NCI-H1105 treated with DMSO at 0.1 percent for 48 hours (cell line): ENCODE measurements at places on chromosomes 4 and X.

DNA sequence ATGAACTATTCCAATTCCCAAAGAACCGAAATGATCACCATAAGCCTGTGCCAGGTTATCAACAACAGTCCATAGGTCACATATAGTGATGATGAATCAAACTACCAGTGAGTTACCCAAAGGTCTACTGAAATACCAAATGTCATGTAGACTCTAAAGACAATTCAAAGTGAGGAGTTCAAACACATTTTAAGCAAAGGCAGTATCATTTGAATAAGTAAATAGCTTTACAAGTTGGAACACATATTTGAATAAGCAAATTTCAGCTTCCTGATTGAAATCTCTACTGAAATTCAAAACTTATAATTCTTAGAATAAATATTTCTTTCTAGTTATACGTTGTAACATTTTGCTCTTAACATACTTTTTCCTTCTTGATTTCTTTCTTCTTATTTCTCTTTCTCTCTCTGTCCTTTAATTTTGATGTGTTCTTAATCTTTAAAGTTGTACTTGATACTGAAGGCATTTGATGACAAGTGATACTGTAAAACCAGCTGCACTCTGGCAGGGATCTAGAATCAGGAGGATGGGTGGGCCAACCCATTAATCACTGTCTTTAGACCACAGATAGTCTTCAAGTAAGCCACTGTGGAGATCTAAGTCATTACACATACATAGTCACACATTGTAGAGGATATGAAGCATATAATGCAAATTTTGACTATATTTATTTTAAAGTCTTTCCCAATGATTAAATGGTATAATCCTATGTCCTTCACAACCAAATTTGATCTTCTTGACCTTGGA is 34.5 kb downstream of the GABRA4 start:
- DNase-seq: no peak

GRCh38 chrX:129779747-129780146 is at the start of gene SASH3:
Gene SASH3, plus strand, starts transcription at chrX:129779949. Its CDS starts 149 bp downstream, at chrX:129780098.
- DNase-seq: no peak

DNA sequence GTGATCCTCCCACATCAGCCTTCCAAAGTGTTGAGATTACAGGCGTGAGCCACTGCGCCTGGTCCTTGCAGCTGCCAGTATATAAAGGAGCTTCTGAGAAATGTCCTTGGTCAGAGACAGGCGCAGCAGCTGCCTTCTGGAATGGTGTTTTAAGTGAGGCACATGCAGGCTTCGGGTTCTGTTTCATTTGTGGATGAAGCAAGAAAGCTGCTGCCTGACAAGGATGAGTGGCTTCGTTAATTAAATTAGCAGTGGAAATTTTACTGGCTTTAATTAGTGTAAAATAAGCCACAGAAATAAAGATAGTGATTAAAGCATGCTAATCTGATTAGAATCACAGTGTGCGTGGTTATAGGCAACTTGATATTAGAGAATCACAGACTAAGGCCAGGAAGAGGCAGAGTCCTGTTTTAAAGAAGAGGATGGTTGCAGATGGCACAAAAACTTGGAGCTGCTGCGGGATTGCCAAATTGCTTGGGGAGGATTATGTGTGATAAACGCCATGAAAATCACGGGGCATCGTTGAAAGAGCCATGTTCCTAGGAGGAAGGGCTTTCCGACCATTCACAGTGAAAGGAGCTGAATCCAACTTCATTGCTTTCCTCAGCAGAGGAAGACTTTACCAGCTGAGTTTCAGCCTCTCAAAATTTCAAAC is 348.4 kb upstream of the FAT1 start:
- no peak for DNase-seq

DNA sequence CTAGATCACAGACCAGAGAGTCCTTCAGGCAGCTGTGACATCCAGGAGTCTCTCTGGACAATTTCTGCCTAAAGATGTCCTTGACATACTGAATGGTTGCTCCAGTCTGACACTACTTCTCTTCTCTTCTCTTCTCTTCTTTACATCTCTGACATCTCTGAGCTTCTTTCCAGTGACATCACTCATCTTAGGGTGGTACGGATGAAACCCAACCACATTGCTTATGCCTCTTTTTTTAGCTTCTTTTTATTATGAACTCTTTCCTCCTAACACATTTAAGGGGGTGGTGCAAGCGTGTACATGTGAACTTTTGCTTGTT is 39.4 kb upstream of the IRF2 start:
- DNase-seq: no peak

GRCh38 chr4:2839060-2839459 is 4.6 kb upstream of the ADD1 start:
- DNase-seq: no peak

- peak; percentile 28 for DNase-seq
These were observed 159.1 kb upstream of the PSAPL1 start for GRCh38 chr4:7593646-7594412.

DNA sequence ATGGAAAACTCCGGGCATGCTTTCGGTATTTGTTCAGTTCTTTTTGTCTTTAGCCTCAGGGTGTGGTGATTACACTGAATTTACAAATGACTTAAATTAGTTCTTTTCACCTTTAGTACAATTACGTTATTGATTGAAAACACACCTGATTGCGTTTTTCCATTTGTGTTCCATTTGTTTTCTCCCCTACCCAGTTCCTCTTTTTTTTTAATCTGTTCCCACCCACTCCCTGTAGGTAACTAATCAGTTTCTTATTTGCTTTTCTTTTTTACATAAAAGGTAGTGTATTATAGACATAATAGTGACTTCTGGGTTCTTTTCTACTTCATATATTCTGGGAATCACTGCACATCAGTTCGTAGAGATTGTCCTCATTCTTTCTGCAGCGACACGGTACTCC is 53.4 kb downstream of the TNIP2 start:
- no peak for DNase-seq

DNA sequence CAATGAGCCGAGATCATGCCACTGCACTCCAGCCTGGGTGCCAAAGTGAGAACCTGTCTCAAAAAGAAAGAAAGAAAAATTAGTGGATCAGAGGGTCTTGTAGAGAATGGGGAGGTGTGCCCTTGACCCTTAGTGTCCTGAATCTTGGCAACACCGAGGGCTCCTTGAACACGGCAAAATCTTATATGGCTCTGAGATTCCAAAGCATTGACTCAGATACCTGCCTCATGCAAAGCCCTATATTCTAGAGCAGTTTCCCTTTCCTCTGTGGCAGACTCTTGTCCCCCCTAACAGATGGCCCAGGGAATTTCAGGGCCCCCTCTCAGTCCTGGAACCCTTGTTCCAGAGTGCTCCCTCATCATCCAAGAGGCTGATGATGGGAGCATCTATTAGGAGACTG is 6.8 kb downstream of the CLDN2 start:
- DNase-seq: no peak

- no peak for DNase-seq
These were observed 1.2 kb downstream of the DRP2 start for GRCh38 chrX:101220662-101221260.

GRCh38 chr4:119231491-119231890 is 19.0 kb downstream of the USP53 start:
- DNase-seq: no peak

GRCh38 chr4:99507762-99508161 is 3.1 kb upstream of the C4orf17 start:
- no peak for DNase-seq

- DNase-seq: no peak
These were observed 123.9 kb upstream of the CBR4 start for GRCh38 chr4:169133932-169134331.

GRCh38 chr4:1480720-1481119 is 74.5 kb upstream of the NKX1-1 start:
- DNase-seq: no peak

GRCh38 chr4:76307660-76308014 is 1.1 kb downstream of the STBD1 start:
- DNase-seq: no peak

DNA sequence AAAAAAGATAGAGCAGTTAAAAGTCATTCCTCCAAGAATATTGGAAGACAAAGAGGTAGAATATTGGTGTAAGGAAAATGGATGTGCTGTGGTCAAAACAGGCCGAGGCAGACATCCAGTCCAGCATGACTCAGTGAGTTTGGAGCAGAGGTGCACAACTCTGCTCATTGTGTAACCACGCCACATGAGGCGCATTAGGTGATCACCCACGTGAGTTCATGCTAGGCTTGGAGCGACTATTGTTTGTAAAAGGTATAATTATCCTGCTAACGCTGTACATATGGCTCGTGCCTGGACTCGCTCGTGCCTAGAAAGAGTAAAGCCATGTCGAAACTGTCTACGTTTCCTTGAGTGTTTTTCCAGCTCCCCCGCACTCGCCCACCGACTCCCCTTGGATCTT is 23.9 kb downstream of the C4orf54 start:
- peak; percentile 69 for DNase-seq

- no peak for DNase-seq
These were observed 112.7 kb upstream of the PTPN13 start for GRCh38 chr4:86481440-86481839.

GRCh38 chr4:61068745-61069144 is 131.4 kb upstream of the ADGRL3 start:
- no peak for DNase-seq

GRCh38 chr4:2935762-2936743 is 27.2 kb downstream of the NOP14 start:
- DNase-seq: no peak

GRCh38 chrX:134026565-134027311 is 41.3 kb upstream of the GPC3 start:
- DNase-seq: no peak

DNA sequence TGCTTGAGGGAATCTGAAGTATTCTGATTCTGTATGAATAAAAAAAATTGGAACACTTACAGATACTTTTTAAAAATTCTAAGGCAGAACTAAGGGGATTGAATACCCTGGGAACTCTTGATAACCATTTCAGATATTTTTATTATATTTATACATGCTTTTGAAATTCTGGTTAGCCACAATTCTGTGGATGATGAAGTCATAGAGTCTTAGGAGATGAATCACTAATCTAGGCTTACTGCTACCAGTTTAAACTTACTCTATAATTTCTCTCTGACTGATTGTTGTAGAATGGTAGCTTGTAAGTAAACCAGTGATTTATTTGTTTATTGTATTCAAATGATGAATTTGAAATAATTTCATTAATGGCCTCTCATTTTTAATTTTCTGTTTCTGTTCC is 11.4 kb upstream of the SLAIN2 start:
- no peak for DNase-seq

GRCh38 chr4:111775556-111776297 is 369.5 kb upstream of the FAM241A start:
- DNase-seq: no peak

DNA sequence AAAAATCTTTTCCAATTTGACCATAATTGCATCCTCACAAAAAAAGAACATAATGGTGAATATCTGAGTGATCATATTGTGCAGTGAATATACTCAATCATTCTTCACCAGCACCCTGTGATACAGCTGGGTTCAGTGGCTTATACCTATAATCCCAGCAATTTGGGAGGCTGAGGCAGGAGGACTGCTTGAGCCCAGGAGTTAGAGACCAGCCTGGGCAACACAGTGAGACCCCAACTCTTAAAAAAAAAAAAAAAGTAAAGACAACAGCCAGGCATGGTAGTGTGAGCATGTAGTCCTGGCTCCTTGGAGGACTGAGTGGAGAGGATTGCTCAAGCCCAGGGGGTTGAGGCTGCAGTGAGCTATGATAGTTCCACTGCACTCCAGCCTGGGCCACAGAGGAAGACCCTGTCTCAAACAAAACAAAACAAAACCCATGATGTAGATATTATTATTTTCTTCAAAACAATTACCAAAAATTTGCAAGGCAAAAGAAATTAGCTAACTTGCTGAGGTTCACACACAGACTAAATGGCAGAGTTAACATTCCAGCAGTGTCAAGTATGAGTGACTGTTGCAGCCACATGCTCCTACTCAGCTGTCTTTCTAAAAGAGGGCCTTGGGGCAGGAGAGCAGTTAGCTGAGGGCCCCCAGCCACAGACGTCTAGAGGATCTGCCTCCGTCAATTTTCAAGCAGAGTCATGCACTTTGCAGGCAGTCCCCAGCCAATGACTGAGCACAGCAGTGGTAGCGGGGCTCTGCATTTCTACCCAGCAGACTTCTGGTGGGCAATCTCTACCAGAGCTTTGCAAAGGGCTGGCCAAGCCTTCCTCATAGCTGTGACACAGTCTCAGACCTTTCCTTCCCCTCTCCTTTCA is 33.4 kb downstream of the ADGRA3 start:
- no peak for DNase-seq

GRCh38 chr4:181127171-181127570 is 1116.0 kb upstream of the TENM3 start:
- DNase-seq: no peak

- DNase-seq: no peak
These were observed 381.1 kb upstream of the MAD2L1 start for GRCh38 chr4:120447774-120448173.

DNA sequence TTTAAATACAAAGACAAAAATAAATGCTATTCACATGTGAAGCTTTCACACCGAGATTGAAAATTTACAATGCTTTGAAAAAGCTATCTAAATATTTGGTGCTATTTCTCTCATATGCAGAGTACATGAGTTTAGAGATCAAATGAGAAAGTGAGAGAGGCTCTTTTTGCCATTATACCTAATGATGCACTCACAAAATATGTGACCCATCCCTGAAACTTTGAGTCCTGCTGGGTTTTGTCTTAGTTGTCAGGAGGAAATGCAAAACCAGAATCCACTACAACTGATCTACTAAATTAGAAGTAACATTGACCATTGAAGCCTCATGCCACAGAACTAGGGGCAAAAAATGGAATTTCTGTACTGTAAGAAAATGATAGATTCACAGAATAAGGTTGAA is 251.7 kb downstream of the MAPK10 start:
- no peak for DNase-seq

- DNase-seq: no peak
These were observed 327.1 kb downstream of the PTTG2 start for GRCh38 chr4:38287101-38287851.

DNA sequence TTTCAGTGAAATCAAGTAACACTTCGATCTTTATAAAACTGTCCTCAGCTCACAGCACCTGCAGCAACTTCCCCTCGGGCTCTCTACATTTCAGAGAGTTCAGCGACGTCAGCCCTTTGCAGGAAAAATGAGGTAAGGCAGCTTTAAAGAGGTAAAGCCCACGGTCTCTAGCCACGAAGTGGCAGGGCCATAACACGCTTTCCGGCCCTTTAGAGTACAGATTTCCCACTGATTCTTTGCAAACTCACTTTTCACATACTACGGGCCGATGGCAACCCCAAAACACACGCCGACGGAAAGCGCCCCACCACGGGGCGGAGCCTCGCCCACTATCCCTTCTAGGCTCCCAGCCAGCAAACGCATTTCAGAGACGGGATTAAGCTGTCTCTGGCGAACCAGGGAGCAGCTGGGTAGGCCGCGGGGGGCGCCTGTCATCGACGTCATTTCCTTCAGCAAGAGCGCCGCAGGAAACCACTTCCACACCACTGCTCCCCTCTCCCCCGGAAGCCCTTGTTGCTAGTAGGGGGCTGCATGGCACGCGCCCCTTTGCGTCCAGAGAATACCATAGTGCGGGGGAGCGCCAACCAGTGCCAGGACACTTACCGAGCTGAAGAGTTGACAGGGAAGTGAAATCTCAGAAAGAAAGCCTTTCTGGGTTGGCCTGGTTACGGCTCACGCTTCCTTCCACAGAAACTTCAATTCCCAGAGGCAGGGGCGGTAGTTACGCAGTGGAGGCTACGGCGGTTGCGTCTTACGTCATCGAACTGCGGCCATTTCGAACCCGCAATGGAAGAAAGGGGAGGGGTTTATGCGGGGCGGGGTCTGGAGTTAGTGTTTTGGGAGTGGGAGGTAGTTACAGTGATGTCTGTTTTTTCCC is at the start of gene TRMT10A:
TSS of gene TRMT10A (minus strand) at position 730 of the 877 bp plus-strand sequence. CDS start 4,701 bp downstream, outside the sequence.
- DNase-seq: peak; percentile 87

GRCh38 chr4:173169428-173170181 is 994 bp downstream of the GALNT7 start:
- DNase-seq: peak; percentile 40

GRCh38 chrX:44816367-44816766 is 27.5 kb upstream of the DUSP21 start:
- DNase-seq: no peak
